ENCODE measurements at places on chromosomes 12 and 14.

DNA sequence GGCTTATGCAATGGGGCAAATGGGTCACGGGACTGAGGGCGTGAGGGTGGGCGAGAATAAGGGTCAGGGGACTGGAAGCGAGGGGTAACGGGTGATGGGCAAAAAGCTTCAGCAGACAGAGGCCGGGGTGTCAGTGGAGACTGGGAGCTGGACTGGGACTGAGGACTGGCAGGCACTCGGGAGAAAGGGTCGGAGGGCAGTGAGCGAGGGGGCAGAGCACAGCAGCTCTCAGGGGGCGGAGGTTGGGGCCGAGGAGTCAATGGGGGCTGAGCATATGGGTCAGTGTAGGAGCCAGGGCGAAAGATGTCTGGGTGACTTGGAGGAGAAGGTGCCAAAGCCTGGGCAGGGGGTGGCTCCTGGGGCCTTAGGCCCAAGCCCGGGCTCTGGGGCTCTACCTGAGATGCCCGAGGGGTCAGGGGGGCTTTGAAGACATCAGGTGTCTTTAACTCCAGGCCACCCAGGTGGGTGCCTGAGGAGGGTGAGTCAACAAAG is 20.2 kb downstream of the KMT2D start:
- DNase-seq, result no peak

DNA sequence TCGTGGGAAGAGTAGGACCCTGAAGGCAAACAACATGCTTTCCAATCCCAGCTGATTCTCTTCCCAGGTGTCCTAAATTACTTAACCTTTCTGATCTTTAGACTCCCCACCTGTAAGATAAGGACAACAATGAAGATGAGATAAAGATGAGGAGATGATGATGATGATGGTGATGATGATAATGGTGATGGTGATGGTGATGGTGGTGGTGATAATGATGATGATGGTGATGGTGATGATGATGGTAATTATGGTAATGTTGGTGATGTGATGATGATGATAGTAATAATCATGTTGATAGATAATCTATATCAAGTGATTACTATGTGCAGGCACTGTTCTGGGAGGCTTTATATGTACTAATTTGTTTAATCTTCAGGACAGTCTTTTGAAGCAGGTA is 48.3 kb downstream of the NR1H4 start:
- no peak for DNase-seq

DNA sequence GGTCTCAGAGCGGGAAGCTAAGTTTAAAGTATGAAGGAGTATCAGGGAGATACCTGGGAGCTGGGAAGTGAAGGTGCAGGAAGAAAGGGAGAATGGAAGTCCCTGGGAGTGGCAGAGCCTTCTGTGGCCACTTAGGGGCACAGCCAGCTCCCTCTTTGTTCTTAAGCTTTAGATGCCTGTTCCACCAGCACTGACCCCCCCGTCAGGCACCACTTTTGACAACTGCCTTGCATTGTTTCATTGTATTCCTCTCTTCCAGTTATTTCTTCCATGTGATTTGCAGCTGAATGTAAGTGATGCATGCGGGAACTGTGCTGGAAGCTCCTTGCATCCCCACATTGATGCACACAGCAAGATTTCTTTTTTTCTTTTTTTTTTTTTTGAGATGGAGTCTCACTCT is 2.6 kb downstream of the GALNT16 start:
- DNase-seq, result no peak

- no peak for DNase-seq
Measured at GRCh38 chr12:22396253-22396652, 61.7 kb upstream of the ST8SIA1 start.

DNA sequence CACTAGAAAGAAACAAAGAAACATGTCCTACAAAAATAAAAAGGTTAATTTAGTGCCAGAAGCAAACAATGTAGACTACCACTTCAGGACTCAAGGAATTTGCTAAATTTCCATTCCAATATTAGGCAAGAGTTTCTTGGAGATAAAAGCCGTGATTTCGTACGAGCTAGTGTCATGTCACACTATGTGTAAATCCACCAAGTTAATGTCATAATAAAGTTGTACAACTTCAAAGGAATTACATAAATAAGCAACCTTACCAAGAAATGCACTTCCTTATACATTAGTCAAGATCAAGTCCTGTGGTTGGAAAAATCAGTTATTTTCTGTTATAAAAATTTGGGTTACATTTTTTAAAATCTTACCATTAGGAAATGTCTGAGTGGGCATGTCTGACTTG is 1222.8 kb downstream of the GALC start:
- DNase-seq, result no peak

DNA sequence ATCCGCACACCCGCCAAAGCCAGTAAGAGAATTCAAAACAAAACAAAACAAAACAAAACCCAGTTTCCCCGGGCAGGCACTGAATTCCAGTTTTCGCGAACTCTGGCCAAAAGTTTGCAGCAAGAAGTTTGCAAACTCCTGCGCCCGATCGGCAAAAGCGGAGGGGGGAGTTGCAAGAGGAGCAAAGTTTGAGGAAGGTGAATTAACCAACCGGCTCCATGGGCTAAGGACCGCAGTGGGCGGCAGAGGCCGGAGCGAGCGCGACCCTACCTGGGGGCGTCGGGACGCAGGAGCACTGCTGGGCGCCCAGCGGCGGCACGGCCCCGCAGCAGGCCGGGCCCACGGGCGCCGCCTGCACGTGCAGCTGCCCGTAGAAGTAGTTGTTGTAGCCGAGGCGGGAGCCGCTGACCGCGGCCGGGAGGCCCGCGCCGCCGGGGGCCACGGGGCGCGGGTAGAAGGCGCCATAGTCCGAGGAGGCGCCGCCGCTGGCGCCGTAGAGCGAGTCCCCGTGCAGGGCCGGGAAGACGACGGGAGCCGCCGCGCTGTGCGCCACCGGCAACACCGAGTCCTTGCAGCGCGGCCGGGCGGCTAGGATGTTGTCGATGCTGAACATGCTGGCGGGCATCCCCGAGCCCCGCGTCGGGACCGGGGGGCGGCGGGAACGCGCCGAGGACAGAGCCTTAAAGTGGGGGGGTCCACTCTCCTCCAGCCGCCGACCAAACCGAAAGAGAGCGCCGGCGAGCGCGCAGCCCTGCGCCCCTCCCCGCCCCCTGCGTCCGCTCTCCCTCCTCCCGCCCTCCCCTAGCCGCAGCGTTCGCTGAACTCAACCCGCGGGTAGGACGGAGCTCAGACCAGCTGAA is at the start of gene GSC:
TSS of gene GSC (minus strand) at position 723 of the 860 bp plus-strand sequence. CDS start at position 625, 98 bp downstream.
- DNase-seq, result no peak

GRCh38 chr12:107912421-107913004 is 138.0 kb downstream of the ASCL4 start:
- DNase-seq, result peak; percentile 82

DNA sequence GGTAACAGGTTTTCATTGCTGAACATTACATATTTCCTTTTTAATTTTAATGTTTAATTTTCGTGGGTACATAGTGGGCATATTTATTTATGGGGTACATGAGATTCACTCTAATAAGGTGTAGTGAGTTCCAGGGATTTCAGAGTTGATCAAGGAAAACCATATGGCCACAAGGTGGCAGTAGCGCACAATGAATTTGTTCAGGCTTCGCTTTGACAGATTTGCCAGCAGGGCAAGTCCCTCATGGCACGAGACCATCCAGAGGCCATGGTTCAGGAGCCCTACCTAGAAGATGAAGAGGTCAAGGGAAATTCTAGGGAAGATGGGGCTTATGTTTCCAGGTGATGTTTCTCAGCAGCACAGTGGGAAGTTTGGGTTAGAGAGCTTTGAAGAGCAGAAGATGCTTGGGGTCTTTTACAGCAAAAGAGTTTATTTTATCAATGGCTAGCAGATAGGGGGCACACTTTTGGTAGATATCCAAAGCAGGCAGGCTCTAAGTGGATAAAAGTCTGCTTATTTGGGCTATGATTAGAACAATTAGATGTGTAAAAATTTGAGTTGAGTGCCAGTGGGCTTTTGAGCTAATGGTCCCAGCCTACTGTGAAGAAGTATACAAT is 1004.4 kb downstream of the AACS start:
- peak; percentile 13 for DNase-seq

- no peak for DNase-seq
Measured at GRCh38 chr12:46970636-46971035, 108.8 kb upstream of the PCED1B start.

DNA sequence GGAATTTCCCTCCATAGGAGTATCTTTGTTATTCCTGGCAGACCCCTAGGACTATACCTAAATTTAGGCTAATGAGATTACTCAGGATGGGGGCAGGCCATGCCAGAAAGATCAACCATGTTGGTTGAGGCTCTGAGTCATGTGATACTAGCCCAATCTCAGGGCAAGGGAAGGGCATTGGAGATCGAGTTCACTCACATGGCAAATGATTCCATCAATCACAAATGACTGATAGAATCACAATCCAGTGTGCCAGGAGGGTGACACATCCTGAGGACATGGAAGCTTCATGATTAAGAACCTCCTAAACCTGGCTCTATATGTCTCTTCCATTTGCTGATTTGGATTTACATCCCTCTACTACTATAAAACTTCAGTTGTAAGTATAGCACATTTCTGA is 182.3 kb downstream of the NTF3 start:
- DNase-seq, result no peak

DNA sequence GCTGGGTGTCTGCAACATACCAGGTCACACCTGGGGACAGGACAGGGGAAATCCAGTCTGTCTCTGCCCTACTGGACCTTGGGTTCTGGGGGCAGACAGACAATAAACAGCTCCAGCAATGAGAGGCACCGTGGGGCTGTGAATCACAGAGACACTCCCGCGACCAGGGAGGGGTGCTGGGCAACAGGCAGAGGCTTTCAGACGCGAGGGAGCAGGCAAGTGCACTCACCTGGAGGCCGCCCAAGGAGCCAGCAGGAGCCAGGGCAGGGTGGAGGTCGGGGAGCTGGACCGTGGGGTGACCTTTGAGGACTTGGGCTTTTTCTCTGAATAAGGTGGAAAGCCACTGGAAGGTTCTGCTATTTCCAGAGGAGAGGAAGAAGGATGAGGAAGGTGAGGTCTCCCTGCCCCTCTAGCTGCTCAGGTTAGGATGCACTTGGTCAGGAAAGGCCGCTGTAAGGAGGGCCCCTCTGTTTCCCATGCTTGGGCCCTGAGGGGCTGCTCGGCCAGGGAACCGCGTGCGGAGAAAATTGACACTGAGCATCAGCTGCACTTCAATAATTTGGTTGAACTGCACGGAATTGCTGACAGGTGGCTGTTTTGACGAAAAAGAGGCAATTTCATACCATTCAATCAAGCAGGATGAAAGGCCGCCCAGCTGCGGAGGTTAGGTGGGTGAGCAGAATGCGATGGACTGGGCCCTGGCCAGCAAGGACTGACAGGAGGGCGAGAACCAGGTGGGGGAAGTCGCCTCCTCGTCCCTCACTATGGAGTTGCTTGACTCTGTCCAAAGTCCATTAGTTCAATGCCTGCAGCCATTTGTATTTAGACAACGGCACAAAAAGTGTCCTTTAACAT is 42.2 kb downstream of the JAG2 start:
- no peak for DNase-seq

DNA sequence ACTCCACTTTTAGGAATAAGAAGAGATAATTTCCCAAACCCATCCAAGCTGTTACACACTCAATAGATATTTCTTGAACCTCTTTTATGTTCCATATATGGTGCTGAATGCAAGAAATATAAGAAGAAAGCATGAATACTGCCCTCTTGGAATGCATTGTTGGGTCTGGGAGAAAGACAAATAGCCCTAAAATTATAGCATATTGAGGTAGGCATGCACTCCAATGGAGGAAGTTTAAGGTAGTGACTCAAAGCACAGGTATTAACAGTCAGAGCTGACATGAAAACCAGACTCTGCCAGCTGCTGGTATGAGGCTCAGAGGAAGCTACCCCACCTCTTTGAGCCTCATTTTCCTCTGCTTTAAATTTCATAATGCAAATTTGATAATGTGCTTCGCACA is 261.3 kb upstream of the NOS1 start:
- no peak for DNase-seq

DNA sequence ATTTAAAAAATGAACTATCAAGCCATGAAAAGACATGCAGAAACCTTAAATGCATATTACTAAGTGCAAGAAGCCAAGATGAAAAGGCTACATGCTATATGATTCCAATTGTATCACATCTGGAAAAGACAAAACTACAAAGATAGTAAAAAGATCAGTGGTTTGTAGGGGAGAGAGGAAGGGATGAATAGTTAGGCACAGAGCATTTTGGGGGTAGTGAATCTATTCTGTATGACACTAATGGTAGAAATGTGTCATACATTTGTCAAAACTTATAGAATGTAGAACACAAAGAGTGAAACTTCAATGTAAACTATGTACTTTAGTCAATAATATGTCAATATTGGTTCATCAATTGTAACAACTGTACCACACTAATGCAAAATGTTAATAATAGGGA is 20.8 kb downstream of the TXNDC16 start:
- no peak for DNase-seq

- no peak for DNase-seq
Measured at GRCh38 chr14:99633918-99634317, 11.0 kb upstream of the HHIPL1 start.

DNA sequence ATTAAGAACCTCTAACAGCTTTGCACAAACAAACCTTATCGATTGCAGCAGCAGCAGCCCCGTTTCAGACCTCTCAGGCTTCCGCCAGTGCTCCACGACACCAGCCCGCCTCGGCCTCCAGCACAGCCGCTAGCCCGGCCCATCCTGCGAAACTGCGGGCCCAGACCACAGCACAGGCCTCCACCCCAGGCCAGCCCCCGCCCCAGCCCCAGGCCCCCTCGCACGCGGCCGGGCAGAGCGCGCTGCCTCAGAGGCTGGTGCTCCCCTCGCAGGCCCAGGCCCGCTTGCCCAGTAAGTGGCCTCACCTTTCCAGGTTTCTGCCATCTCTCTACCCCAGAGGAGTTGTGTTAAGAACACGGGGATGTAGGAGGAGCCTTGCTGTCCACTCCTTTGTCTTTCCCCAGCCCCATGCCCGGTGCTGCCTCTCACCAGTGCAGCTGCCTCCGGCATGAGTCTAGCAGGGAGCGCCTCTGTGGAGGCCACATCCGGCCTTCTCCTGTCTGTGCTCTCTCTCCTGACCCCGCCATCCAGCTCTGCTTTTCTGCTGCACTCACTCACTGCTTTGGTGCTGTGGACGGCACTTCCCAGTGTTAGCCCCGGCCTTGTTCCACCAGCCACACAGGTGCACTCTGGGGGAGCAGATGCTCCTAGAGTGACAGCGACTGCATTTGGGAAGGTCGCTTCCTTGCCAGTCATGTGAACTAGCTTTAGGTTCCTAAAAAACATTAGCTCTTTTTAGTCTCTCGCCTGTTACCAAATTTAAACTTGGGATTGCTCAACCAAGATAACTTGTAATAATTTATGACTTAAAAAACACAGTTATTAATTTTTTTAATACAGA is 71.5 kb downstream of the EP400 start:
- no peak for DNase-seq

GRCh38 chr14:51547260-51547659 is 104.5 kb upstream of the FRMD6 start:
- DNase-seq, result no peak
